Choroid plexus epithelial cell (primary cell): ENCODE measurements at places on chromosomes 12 and 14.

DNA sequence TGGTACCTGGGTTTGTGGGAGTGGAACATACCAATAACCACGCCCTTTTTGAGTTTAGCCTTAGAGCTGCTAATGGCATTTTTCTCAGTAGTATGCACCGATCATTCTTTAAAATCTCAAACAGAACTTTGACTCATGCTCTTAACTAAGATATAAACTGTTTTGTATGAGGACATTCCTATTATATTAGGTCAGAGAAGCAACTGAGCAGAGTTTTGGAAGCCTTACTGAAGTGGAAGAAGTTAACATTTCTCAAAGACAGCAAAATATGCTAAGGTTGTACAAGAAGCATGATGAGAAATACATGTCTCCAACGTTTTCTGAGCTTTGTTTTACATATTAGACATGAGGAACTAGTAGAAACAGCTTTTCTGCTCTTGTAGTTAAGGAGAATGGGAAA lies 819.2 kb downstream of the FSCB start:
- DNase-seq = peak; percentile 18

DNA sequence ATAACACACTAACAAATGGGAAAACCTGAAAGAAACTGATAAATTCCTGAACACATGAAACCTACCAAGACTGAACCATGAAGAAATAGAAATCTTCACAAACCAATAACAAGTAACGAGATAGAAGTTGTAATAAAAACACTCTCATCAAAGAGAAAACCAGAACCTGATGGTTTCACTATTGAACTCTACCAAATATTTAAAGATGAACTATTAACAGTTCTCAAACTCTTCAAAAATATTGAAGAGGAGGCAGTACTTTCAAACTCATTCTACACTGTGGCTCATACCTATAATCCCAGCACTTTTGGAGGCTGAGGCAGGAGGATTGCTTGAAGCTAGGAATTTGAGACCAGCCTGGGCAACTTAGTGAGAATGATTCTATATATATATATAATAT lies 48.4 kb upstream of the TMTC2 start:
- no peak for DNase-seq

DNA sequence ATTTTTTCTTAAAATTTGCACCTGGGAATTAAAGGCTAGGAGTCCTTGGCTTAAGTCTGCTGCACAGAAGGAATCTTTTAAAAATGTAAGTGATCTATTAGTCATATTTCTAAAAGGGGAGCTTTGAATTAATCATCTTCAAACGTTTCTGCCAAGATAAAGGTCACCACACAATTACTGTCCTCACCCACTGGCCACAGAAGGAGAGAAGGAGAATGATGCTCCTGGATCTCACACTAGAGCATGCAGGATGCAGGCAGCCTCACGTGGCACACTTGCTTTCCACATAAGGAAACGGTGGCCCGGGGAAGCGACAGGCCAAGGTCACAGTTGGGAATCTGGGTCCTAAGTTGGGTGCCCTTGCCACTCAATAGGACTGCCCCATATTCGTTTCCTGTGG lies 16.9 kb downstream of the PLEKHG7 start:
- peak; percentile 6 for DNase-seq

DNA sequence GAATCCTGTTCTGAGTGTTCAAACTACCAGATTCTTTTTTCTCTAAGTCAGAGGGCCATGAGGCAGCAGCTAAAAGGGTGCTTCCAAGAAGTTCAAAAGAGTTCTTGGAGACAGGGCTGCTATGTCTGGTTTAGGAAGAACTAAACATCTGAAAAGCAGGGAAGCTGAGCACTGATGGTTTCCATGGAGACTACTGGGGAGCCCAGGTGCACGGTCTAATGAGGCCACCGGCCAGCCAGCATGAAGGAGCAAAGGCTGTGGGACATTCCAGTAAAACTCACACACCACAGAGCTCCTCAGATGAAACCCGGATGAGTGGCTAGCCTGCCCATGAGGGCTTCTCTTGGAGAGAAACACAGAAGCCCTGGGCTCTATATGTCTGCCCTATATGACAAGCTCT lies 97.3 kb downstream of the KCNK10 start:
- DNase-seq = no peak

GRCh38 chr12:47939009-47939601 lies 24.3 kb upstream of the TMEM106C start:
- DNase-seq = no peak

- DNase-seq = no peak
Measured at GRCh38 chr12:16166563-16167470, 110.7 kb downstream of the SLC15A5 start.

DNA sequence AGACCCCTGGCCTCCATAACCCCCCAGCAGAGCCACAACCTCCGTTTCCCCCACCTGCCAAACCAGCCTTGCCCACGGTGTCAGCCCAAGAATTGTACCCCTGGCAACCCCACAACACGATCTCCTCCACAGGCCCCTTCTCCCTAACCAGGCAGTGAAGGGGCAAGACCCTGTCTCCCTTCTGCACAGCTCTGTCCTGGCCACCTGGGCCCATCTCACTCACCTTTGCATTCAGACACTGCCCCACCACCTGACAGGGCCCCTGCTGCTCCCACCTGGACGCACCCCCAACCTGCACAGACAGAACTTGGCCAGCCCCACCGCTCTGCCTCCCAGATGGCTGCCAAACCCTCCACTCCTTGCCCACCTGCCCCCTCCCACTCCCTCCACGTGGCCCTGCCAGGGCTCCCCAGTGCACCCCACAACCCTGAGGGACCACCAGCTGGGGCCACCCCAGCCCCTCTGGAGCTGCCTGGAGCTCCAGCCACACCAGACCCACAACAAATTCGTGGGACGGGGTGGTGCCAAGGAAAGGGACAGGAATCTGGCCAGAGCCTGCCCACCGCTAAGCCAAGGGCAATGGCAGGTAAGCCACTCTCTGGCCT lies 11.8 kb downstream of the AHNAK2 start:
- no peak for DNase-seq

DNA sequence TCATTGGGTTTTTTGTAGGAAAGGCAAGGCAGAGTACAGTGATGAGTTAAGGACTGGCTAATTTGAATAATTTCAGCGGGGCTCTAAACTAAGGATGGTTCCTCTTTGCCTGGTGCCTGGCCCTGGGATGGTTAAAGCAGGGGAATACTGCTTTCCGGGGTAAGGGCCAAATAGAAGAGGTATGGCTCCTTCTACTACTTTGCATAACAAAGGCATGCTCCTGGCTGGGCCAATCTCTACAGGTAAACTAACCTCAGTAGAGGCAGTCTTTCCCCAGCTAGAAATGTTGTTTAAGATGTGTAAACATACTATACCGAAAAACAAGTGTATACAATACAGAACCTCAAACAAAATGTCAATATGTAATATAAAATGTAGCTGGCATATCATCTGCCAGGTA lies 1239.0 kb downstream of the SLC16A7 start:
- DNase-seq = no peak

GRCh38 chr14:60904381-60904780 lies 76.5 kb downstream of the TRMT5 start:
- peak; percentile 21 for DNase-seq

GRCh38 chr14:55328317-55328716 lies 57.1 kb downstream of the FBXO34 start:
- DNase-seq = no peak

GRCh38 chr12:122785503-122785902 lies 11.1 kb downstream of the CCDC62 start:
- DNase-seq = no peak

DNA sequence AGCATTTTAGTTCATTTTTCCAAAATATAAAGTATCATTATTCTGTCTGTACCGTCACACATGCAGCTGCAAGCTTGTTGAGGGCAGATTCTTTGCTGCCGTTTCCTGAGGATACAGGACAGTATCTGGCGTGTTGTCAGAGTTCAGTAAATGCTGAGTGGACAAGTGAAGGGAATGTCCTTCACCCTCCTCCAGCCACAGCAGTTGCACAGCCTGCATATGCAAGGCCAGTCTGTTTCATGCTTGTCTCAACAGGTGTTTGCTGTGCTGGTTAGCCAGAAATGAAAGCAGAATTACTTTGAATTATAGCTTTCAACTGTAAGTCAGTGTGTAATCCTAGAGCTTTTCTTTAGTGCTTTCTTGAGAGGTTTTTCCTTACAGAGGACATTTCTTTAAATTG lies 36.5 kb downstream of the TDP1 start:
- no peak for DNase-seq

DNA sequence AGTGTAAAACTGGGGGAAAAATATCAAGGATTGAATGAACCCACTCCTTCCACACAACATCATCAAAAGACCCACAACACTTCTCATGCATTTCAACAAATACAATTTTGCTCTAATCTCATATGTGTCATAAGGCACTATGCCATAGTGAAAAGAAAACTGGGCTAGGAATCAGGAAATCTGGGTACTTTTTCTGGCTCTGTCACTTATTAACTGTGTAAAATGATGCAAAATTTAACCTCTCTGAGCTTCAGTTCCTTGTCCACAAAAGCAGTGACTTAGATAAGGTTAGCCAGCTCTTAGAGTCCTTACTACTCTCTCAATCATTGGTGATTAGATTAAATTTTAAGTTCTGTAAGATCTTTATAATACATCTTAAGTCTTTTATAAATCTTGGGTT lies 250.5 kb upstream of the SOX5 start:
- DNase-seq = no peak

GRCh38 chr12:110176745-110177144 lies 52.6 kb downstream of the IFT81 start:
- DNase-seq = peak; percentile 76

DNA sequence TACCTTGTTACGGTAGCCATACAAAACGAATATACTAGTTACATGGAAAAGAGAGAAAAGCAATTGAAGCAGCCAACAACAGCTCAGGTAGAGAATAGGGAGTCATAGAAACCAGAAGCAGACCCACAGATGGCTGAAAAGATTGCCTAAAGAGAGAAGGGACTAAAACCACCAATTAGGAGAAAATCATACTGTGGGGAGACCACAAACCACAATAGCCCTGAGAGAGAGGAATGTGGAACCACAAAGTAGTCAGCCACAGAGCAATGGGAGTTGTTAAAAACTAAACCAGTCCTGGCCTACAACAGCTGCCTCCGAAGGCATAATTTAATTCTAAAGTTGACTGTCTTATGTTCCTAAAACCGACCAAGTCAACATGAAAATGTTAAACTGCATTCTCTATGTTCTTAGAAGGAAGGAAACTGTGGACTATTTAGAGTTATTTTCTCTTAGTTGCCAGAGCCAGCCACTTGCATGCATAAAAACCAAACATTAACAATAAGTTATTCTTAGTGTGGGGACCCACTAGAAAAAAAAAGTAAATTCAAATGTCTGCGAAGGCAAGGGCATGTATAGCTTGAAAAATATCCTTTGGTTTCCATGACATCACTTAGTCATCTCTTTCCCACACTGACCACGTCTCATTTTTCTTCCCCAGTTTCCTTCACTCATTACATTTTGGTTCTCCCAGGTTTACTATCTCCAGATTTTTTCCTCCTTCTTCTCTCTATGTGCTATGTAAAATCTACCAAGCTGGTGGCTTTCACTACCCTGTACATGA lies 398.1 kb downstream of the NOVA1 start:
- DNase-seq = peak; percentile 80

- DNase-seq = no peak
Measured at GRCh38 chr14:75375983-75376382, 51.8 kb upstream of the JDP2 start.

- no peak for DNase-seq
Measured at GRCh38 chr12:71655495-71655894, 8.2 kb downstream of the ZFC3H1 start.

GRCh38 chr12:13125996-13126395 lies 22.5 kb upstream of the GSG1 start:
- DNase-seq = no peak

DNA sequence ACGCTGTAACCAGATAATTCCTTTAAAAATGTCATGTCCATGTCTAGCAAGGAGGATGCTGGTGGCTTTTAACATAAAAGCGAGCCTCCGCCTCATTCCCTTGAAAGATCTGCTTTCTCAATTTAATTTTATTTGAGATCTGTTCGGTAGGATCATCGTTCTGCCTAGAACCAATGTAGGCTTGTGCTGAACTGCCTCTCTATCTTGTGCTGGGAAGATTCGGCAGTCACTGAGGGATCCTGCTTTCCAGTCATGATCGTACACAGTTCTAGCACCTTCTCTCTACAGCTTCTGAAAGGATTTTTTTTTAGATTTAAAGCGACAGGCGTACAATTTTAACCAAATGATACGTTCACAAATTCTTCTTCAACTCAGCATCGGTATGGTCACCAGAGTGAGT lies 54.3 kb downstream of the PEBP1 start:
- peak; percentile 57 for DNase-seq

DNA sequence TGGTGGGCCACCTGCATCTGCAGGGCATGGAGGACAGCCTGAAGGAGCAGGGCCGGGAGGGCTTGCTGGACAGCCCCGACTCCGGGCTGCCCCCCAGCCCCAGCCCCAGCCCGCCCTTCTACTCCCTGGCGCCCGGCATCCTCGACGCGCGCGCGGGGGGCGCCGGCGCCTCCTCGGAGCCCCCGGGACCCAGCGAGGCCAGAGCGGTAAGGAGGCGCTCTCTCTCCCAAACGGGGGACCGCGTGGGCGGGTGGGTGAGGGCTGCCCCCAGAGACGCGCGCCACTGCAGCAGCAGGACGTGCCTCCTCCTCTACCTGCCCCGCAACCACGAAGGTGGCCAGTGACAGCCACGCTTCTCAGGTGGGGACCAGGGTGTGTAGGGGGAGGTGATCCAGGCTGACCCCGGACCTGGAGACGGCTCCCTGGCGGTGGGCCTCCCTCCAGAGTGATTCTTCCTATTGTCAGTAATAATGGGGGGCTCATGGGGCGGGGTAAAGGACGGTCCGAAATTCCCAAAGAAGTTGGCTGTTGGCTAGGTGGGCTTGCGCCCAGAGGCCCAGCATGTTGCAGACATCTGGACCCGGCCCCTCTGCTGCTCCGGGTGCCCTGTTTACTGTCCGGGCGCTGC lies 652 bp downstream of the RFLNA start:
- no peak for DNase-seq

- DNase-seq = no peak
Measured at GRCh38 chr14:36451310-36452065, 68.5 kb downstream of the NKX2-1 start.
